Thoracic aorta (tissue), 2 donors: ENCODE measurements at places on chromosomes 3 and 15. TPM values are rescaled to one million over a fixed set of nuclear protein-coding genes. Genes with fewer than 3 reads are reported as not detected.

RTP1 gene
- total RNA-seq = not detected

GRCh38 chr3:148729476-148730055 is 31.9 kb downstream of the AGTR1 start:
- H3K27ac ChIP-seq = no peak overlapping the region
- no peak for DNase-seq
- no peaks in the 10 kb centered on the region for H3K36me3 ChIP-seq
- H3K4me3 ChIP-seq = no peak overlapping the region
- no peaks in the 10 kb centered on the region for H3K27me3 ChIP-seq

- H3K36me3 ChIP-seq = no peaks in the 10 kb centered on the region
- no peaks in the 10 kb centered on the region for H3K4me1 ChIP-seq
- no peak for DNase-seq
- no peak overlapping the region for H3K27ac ChIP-seq
- no peak overlapping the region for H3K4me3 ChIP-seq
Measured at GRCh38 chr3:143302638-143303171, 183.1 kb downstream of the CHST2 start.

GRCh38 chr15:38944536-38944935 is 379.9 kb upstream of the RASGRP1 start:
- H3K4me1 ChIP-seq = no peaks in the 10 kb centered on the region
- H3K36me3 ChIP-seq = no peaks in the 10 kb centered on the region
- H3K4me3 ChIP-seq = no peak overlapping the region
- no peak overlapping the region for H3K27ac ChIP-seq
- no peak for DNase-seq
